NCI-H1417 treated with DMSO at 0.1 percent for 48 hours (cell line): ENCODE measurements at places on chromosomes 12 and 14.

DNA sequence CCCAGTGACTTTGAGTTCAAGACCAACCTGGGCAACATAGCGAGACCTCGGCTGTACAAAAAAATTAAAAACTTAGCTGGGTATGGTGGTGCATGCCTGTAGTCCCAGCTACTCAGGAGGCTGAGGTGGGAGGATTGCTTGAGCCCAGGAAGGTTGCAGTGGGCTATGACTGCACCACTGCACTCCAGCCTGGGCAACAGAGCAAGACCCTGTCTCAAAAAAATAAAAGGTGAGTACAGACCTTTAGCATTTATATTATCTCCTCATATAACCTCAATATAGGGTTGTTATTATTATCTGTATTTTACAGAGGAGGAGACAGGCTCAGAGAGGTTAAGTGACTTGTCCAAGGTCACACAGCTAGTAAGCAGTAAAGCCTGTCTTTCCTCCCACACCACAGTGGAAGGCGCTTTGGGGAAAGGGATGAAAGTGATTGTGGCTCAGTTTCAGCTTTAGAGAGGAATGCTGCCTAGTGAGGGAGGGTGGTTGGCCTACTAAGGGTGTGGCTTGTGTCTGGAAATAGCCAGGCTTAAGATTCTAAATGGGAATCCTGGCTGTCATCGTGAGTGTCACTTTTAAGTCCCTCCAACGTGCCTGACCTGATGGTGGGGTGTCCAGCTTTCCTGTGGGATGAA lies 7.2 kb downstream of the TPCN1 start:
- DNase-seq = no peak

DNA sequence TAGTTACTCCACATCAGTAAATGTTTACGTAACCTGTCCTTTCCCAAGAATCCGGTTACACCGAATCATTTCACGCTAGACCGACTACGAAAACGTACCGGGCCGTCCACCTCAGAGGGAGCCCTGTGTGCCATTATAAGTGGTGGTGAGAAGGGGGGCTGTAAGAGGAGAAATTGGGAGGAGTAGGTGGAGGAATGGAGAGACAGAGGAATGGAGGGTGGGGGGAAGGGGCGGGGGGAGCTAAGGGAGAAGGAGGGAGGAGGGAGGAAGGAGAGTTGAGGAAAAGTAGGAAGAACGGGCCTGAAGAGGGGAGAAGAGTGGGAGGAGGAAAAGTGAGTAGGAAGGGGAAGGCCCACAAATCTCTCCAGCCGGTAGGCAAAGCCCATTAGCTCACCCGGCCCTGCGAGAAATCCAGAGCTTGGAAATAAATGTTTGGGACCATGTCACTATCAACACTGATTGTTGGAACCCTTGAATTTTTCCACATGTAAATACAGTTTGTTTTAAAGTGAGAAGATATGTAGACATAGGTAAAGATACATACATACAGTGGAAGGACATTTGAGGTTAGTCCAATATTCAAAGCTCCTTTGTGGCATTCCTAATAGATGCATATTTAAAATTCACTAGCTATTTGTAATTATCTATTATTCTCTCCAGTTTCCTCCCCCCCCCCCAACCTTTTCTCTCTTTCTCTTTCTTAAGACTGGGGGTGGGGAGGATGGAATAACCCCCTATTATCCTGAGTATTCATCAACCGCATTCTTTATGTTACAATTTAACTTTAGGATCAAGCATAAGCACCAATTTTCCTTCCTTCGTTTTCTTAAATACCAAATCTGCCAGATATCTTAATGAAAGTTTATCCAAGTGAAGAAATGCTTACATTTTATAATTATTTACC lies 2.1 kb upstream of the FOXG1 start:
- DNase-seq = peak; percentile 57

GRCh38 chr14:99273766-99274345 lies 1.9 kb upstream of the BCL11B start:
- no peak for DNase-seq

- DNase-seq = no peak
Measured at GRCh38 chr12:52835271-52836041, 1.3 kb upstream of the KRT79 start.

GRCh38 chr12:71786829-71787228 lies 32.2 kb downstream of the RAB21 start:
- no peak for DNase-seq

DNA sequence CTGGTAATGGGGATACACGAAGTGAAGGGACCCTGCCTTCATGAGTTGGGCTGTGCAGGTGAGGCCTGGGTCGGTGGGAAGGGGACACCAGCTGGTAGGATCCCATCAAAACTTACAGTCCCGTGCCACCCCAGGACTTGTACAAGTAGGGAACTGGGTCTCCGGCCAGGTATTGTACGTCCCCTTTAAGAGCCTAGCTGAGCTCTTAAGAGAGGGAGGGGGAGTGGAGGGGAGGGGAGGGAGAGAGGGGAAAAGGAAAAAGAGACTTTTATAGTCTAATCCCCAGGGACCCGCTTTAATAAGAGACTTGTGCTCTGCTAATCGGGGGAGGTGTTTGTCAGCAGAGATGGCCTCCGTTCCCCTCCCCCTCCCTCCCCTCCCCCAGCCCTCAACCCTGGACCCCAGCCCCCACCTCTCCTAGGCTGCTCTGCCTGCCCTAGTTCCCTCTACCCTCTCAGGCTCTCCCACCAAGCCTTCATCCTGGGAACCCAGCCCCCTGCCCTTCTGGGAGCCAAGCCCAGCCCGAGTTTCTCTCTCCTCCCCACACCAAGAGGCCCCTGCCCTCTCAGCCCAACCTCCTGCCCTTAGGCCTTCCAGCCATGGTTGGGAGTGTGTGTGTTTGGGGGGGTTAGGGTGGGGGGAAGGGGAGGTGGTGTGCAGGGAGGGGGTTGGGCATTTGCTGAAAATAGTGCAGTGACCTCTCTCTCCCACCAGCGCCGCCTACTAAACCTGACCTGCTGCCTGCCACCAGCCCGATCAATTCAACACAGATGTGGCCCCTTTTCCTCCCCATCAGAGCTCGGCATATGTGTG lies 2.6 kb downstream of the GDF11 start:
- no peak for DNase-seq

- DNase-seq = no peak
Measured at GRCh38 chr12:55925870-55926737, 1.6 kb downstream of the PYM1 start.

GRCh38 chr14:104687601-104688504 lies 1.6 kb upstream of the INF2 start:
- DNase-seq = no peak

- no peak for DNase-seq
Measured at GRCh38 chr12:89384050-89384758, 31.9 kb upstream of the DUSP6 start.

DNA sequence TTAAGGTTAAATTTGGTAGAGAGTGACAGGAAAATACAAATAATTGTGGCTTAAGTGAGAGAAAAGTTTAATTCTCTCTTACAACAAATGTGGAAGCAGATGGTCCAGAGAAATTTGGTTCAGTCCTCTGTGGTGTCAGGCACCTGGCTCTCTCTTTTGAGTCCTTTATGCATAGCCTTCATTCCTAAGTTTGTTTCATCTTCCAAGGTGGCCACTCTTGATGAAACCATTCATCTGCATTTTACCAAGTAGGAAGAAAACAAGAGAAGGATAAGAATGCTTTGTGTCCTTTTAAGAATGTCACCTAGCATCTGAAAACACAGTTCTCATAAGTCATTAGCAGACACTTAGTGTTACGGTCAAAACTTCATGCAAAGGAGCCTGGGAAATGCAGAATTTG lies 442.5 kb downstream of the CCER1 start:
- no peak for DNase-seq

- peak; percentile 2 for DNase-seq
Measured at GRCh38 chr12:50314636-50315312, 31.5 kb upstream of the LIMA1 start.

DNA sequence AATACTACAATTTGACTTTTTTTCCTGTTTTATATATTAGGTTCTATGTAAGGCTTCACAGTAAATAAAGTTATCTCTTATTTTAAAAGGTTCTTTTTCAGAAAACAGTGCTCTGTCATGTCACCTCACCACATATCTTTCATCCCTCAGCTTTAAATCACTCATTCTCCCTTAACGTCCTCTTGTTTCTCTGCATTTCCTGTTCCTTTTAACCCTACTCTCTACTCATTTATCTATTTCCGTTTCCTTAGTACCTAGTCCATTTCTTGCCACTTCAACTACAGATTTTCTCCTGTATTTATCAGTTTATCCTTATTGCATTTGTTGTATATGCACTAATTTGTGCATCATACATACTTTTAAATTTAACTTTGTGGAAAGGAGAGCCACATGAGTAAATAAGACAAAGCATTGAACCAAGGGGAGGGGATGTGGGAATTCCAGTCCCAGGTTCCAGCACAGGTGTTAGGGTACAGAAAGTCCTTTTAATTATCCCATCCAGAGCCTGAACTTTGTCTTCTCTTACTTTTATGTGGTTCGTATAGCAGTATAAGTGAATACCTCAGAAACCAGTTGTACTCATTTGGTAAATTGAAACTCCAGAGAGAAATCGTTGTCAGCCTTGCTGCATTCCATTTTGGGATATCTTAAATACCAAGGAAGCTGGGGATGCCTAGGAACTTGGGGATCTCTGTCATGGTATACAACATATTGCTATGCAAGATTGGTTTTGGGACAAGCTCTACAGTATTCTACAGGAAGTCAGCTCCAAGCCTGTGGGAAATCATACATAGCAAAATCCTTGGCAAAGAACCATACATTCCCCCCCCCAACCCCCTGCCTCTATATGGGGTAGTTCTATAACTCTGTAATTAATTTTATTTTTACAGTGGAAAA lies 120.5 kb downstream of the DIP2B start:
- DNase-seq = no peak

GRCh38 chr14:23930742-23931141 lies 22.8 kb upstream of the DHRS4 start:
- no peak for DNase-seq

DNA sequence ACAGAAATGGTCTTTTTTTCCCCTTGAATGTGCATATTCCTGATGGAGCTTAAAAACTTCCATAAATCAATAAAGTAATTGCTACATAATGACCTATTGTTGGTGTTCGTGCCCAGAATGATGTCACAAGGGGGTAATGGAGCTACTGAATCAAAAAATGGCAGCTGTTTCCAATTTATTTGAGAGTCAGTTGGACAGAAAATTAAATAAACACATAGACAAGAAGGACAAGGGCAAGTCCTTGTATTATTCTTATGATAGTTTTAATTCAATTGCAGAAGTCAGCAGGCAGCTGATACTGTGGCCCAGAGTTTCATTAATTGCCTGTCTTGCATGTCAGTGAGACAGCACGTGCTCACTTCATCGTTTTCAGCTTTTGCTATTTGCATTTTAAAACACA lies 473.5 kb downstream of the ETNK1 start:
- peak; percentile 85 for DNase-seq

- no peak for DNase-seq
Measured at GRCh38 chr14:48914382-48914781, 671.8 kb downstream of the RPS29 start.

DNA sequence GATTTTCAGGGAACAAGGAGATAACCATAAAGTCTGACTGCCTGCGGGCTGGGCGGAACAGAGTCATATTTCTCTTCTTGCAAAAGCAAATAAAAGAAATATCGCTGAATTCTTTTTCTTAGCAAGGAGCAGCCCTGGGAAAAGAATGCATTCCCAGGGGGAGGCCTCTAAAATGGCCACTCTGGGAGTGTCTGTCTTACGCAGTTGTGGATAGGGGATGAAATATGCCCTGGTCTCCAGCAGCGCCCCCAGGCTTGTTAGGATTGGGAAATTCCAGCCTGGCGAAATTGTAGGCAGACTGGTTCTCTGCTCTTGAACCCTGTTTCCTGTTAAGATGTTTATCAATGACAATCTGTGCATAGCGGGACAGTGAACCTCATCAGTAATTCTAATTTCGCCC lies 40.5 kb downstream of the PCNX1 start:
- DNase-seq = no peak

DNA sequence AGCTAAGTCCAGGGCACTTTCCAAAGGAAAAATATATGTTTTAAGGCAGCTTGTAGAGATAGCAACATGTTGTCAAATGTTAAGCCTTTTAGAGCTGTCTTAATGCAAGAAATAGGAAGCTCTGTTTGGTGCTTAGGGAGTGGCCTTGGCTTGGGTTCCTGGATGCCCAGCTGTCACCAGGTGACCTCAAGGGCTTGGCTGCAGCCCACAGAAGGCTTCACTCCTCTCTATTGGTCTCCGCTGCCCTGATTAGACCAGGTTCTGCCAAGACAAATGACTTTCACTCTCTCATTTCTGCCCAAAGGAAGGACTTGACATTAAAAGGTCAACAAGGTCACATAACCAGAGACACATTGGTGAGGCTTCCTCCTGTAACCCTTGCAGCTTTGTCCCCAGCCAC lies 76.8 kb downstream of the WSCD2 start:
- DNase-seq = no peak
